Thoracic aorta (tissue), 2 donors: ENCODE measurements at places on chromosomes 1 and 21. TPM values are rescaled to one million over a fixed set of nuclear protein-coding genes. Genes with fewer than 3 reads are reported as not detected.

PSRC1 gene
- total RNA-seq: 2.4 TPM

EPHA2 gene
- 20.3 TPM for total RNA-seq

DNA sequence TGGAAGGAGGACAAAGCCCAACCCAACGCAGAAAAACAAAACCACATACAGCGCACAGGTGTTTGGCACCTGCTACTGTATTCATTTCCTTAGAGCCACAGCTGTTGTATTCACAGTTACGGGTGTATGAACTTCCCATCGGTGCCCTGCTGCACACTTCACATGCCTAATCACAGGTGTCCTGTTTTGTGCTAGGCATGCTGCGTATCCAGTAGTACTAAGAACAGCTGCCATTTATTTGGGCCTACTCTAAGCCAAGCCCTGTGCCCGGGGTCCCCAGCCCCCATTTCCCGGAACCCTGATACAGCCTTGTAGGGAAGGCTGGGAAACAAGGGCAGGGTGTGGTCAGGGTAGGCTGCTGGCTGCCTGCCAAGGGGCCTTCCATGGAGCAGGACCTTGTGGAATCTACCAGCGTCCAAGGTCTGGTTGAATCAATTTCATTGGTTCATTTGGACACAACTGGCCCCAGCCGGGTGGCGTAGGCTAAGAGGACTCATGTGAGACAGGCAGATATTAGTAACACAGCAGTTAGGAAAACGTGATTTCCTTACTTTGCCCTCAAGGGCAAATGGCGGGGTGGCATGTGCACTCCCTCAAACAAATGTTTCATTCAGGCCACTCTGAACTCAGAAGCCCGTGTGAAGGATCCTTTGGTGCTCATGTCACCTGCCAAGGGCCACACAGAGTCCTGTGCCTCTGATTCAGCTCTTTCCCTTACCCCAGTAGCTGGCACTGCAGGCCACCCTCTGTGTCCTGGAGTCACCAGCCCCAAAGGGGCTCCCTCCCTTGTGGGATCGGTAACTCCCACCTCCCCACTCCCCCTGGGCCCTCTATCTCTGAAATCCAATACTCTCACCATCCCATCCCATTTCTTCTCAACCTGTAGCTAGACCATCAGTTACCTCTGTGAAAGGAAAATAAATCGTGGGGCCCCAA is 986 bp upstream of the RNF186 start:
- no peak for DNase-seq

DNA sequence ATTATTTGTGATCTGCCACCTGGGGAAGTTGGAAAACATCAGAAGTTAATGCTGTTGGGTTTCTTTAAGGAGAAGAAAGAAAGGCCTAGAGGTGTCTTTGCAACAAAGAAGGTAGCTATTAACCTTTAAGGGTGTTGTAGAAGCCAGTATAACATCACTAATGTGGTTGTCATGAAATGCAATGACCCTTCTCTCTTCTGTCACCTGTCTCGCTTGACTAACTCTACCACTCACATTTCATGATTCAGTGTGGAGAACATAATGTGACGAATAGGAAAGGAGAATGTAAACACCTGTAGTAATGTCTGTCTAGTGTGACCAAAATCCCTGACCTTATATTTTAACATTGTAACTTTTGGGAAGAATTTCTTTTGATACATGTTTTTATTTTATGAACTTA is 211.7 kb upstream of the UBE2U start:
- DNase-seq: no peak

- DNase-seq: no peak
Measured at GRCh38 chr1:54122135-54122751, 30.6 kb downstream of the CDCP2 start.

DNA sequence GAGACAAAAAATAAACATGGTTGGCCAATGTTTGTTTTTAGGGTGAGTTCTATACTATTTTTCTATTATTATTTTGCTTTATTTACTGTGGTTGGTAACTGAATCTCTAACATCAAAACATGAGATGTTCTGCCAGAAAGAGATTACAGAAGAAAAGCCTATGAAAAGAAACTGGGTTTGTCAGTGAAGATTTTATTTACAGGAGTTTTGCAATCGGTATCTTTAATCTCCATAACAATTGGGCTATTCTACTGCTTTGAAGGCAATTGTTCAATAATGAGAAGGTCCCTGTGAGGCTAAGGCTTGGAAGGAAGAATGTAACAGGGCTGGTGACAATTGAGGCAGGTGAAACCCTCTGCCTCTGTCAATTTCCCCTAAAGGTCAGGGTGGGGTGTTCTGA is 155.5 kb downstream of the CLIC6 start:
- no peak for DNase-seq
